ENCODE measurements at places on chromosomes 12 and 14.

DNA sequence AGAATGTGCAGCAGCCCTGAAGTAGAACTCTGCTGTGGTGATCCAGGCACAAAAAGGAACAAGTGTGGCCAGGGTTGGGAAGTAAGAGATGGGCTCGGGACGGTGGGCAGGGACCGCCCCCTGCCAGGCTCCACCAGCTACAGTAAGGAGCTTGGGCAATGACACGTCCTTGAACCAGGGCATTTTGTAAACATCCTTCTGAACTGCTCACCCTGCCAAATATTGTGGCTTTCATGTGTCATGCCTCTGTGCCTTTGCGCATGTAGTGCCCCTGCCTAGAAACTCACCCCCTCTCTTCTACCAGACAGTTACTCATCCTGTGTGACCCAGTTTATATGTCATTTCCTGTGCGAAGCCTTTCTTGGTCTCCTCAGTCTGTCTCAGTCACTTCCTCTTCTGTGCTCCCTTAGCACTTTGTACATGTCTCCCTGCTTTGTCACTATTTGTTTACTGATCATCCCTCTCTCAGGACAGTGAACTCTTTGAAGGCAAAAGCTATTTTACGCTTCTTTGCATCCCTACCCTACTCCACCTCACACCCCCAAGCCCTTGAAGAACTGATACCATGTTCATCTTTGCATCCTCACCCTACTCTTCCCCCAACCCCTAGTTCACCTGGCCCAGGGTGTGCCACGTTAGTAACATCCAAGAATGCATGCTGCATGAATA lies 108.9 kb upstream of the PLEKHG7 start:
- DNase-seq = peak; percentile 85

DNA sequence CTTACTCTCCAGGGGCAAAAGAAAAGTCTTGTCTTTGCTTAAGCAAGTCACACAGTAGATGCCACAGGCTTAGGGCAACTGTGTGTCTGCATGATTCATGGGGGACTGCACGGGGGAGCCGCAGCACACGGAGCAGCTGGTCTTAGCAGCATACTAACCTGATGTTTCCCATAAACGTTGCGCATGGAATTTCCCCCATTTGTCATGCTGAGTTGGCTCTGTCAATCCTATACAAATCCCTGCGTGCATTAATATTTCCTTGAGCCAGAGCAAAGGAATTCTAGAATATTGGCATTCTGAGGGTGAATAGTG lies 71.2 kb downstream of the SAMD4A start:
- no peak for DNase-seq

- no peak for DNase-seq
Measured at GRCh38 chr12:78062786-78063185, 232.1 kb downstream of the NAV3 start.

DNA sequence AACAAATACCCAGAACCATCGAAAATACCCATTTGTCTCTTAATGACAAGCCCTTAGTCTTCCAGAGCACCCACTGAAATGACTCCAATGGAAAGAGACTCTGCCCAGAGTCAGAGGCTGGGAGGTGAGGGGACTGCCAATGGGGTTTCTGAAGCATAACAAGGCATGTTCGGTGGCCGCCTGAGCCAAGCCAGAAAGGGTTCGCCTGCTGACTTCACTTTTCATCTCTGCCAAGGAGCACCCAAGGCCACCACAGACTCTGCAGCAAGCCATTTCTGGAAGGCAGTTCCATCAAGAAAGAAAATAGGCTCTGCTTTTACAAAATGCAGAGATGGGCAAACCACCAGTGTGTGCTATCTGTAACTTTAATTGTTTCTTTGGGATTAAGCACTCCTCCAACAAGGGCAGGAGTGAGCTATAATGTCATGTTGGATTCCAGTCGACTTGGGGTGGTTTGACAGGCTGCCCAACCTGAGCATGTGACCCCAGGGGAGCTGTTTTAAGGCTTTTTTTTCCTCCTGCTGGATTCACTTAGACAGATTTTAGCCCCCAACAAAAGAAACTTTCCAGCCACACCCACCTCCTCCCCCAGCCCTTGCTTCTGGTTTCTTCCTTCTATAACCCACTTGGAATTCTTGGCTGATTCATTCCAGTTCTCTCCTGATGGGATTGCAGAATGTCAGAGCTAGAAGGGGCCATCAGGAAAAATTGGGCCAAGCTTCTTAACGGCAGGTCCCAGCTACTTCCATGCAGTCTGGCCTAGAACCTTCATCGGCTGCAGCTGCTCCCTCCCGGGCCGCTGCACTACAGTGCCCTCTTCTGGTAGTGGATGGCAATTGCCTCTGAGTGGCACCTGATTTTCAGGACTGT lies 24.1 kb downstream of the CKAP4 start:
- peak; percentile 76 for DNase-seq

DNA sequence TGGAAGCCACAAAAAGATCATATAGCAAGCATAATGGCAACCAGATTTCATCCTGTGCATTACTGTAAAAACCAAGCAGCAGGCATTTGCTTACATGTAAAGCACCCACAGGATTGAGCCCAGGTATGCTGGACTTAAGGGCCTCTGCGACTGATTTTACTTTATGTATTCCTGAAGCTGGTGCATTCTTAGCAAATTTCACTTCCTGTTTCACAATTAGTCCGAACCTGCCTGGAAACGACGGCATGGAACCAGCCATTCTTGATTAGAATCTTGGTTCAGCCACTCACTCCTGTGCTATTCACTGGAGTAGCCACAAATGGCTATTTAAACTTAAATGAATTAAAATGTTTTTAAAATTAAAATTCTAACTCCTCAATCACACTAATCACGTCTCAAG lies 239.2 kb downstream of the NUAK1 start:
- no peak for DNase-seq

- no peak for DNase-seq
Measured at GRCh38 chr12:25690996-25691864, 138.1 kb upstream of the LMNTD1 start.

DNA sequence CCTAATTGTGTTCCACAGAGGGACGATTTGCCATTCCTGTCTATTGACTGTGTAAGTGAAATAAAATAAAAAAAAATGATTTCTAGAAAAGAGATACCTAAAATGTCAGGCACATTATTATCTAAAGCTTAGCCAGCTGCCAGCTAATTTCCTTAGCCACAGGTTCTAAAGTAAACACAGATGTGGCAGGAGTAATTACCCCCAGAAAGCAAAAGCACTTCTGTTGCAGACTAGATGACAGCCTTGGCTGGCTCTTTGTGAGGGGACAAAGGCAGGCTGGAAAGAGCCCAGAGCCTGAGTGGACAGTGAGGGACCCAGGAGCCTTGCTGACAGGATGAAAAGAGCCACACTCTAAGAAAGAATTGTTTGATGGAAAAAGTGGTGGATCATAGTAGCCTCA lies 418.1 kb downstream of the LRIG3 start:
- no peak for DNase-seq

- peak; percentile 57 for DNase-seq
Measured at GRCh38 chr12:69330475-69331473, 17.4 kb upstream of the LYZ start.

GRCh38 chr14:24381363-24382063 lies 13.5 kb downstream of the NFATC4 start:
- DNase-seq = no peak

DNA sequence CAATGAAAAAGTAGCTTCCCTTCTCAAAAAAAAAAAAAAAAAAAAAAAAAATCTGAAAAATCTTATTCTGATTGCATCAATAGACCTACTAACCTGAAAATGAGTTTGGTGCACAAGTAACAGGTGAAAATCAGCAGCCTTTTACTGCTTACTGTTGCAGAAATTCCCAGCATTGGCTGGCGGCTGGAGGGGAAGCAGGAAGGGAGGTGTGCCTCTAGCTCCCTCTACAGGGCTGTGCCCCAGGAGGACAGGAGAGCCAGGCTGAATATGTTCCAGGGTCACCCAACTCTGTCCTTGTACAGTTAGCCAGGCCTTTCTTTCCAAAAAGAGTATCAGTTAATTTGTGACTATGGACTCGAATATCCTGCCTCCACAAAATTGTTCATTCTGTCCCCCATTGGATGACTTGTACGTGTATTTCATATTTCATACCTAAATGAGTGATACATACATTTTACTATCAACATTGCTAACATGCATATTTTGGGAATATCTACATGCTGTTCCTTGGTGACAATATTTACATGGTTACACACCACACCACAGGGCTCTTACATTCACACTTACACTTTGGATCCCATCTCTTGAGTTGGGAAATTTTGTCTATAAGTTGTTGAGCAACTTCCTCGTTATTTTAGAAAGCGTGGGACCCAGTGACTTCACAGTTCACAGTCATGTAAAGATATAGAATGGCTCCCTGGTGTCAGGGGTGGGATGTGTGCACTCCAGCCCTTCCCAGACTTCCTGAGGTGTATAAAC lies 124.8 kb downstream of the SAMD4A start:
- DNase-seq = peak; percentile 45

GRCh38 chr12:95258803-95259202 lies 41.2 kb downstream of the VEZT start:
- no peak for DNase-seq
